H54 (cell line): ENCODE measurements at places on chromosomes 1 and 21.

DNA sequence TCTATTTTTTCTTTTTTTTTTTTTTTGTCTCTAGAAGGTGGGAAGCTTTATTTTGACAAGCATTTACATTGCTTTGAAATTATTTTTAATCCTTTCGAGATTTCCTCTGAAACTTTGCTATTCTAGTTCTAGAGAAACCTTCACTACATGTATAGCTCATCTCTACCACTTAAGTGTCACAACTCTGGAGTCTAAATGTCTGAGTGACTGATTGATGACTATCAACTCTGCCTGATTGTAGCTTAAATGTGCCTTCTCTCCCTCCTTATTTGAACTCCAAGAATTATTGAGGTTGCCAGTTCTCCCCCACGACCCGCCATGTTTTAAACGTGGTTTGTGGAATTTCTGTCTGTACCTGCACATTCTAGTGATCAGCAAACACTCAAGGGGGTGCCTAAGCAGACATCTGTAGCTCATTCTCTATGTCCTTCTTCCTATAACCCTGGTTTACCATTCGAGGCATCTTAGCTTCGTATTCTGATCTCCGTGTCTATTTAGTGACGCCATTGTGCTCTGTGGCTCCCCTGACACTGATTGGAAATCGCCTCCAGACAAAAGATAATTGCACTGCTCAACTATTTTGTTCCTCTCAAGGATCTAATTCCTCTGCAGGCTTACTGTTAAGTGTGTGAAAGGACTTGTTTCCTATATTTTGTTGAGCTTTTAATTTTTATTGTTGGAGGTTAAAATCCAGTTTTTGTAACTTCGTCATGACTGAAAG lies 1570.6 kb downstream of the BRINP3 start:
- DNase-seq: no peak

GRCh38 chr1:67894981-67895735 lies 61.9 kb upstream of the GNG12 start:
- DNase-seq: no peak

DNA sequence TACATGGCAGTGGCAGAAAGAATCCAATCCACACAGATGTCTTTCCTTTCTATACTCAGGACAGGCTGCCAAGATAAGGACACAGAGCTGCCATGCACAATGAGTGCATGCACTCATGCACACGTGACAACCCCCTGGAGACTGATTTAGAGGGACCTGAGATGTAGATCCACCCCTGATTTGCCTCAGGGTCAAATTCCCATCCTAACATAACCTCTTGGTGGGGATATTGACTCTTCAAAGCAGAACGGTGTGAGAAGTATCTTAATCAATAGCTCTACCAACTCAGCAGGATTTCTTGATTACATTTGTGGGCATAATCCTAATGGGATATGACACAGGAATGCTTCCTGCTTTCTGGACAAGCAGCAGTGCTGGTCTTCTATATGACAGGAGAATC lies 125.2 kb upstream of the DSCAM start:
- DNase-seq: no peak

GRCh38 chr1:29202053-29202452 lies 20.4 kb upstream of the SRSF4 start:
- no peak for DNase-seq

- DNase-seq: no peak
Measured at GRCh38 chr21:42621819-42622177, 31.6 kb upstream of the PDE9A start.

- DNase-seq: peak; percentile 81
Measured at GRCh38 chr21:32256873-32257620, 21.8 kb downstream of the MIS18A start.
